ENCODE measurements at places on chromosomes 2 and 18.

DNA sequence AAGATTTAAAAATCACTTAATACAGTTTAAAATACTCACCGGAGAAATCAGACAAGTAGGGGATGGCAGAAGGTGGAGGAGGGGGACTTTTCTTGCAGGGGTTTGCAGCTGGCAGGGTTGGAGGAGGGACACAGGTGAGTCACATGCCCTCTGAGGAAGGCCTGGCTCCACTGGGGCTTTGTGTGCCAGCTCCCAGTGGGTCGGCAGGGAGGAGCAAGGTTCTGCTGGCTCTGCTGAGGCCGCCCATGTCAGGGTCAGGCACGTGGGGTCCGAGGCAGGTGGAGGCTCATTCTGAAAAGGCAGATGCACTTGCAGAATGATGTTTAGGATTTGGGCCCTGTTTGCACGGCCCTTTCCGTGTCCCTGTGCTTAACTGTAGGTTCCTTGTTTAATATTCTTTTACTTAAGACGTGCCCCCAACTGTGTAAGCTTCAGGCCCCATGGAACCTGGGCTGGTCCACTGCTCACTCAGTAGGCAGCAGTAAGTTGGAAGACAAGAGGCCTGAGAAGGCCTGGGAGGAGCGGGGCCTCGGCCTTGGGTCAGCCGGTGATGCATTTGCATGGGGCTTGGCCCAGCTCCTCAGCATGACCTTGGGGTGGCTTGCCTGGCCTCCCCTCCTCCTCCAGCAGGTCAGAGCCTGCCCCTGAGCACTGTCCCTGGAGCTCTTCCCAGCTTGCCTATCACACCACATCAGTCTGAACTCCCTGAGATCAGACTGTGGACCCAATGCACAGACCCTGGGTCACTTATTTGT is 141.0 kb downstream of the GLI2 start:
- DNase-seq = no peak

DNA sequence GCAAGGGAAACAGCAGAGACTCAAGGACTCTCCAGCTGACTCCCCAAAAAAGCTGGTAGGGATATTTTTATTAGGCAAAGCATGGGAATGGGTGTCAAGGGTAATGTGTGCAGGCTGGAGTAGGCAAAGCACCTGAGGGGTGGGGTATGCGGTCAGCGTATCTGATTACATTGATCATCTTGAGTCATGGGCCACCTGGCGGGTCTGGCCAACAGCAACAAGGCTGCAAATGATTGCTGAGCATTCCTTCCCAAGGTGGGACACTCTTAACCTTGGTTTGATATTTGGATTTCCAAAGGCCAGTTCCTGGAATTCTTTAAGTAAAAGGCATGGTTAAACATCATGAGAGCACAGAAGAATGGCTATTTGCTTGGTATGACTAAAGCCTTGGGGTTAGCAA is 32.6 kb upstream of the CCBE1 start:
- no peak for DNase-seq

DNA sequence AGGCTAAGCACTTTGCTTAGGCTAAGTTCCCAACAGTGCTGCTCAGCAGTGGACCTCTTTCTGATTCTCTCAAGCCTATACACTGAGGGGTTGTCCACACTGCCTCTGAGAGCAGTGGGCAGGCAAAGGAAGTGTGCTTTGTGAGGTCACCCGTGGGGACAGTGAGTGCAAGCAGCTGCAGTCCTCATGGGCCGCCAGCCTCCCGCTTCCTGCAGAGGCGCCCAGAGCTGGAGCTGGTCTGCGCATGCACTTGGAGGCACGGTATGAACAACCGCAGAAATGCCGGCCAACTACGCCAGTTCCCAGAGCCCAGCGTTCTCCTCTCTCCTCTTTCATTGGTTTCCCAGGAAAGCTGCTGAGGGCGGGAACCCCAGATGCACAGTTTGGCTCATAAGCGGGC is 149.5 kb upstream of the DLX2 start:
- DNase-seq = no peak

- DNase-seq = no peak
Observed at GRCh38 chr18:66587430-66587829, 16.5 kb downstream of the CDH19 start.

DNA sequence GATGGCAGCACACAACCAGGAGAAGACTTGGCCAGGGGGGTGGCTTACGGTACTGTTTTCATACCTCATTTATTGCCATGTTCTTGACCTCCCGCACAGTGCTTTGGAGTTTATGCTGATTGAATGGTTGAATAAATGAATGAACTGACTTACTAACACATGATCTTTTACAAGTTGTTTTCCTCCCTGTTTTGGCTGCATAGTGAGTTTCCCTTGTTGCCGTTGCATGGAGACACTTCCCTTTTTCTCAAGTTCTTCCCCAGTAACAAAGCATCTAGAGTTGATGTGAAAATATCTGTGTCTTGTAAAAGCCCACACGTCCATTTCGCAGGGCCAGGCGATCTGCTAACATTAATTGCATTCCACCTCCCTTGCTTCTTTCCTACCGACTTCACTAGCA is 35.7 kb upstream of the RAB1A start:
- DNase-seq = no peak

DNA sequence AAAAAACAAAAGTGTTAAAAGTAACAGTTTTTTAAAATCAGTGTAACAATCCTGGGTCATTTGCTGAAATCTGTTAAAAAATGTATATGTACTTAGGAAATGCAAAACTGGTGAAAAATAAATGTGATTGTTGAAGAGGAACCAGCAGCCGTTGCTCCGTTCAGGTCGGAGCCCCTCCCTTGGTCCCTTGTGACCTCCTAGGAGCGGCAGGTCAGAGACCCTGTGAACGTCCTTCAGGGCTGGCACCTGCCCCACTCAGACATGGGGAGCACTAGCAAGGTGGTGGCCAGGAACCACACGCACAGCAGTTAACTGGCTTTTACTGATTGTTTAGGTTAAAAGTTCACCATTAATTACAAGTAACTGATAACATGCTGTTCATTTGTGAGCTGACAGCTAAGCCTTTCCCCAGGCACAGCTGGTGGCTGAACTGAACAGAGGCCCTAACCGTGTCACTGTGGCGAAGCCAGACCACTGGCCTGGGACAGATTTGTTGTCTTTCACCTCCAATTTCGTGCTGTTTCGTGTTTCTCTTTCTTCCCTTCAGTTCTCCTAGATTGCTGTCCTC is 159.2 kb upstream of the ALKAL2 start:
- no peak for DNase-seq

- DNase-seq = no peak
Observed at GRCh38 chr2:10255189-10256030, 47.3 kb upstream of the HPCAL1 start.

DNA sequence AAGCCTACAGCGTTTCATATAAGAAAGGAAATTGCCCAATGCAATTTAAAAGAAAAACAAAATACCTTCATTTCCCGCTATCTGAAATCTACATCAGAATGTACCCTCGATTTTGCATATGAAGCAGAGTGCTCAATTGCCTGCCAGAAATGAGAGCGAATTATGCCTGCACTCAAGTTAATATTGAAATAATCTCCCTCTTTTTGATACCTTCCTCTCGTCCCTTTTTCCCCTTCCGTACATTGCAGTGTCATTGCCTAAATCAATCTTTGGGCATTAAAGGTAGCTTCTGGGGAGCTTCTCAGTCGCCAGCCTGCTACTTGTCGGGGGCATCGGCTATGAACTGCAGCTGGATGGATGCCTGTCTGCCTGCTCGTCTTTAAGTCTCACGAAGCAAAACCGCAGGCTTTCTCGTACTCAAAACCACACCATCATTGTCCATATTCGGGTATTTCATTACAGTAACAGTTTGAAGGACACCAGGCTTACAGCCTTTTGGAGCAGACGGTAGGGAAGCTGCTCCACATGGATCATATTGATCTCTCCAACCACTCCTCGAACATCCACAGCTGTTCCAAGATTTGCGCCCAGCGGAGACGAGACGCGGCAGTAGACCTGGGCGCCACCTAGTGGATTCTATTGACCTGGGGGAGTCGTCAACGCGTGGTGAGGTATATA is 64.0 kb upstream of the HNRNPA3 start:
- DNase-seq = peak; percentile 60

GRCh38 chr2:216188956-216189355 is 79.8 kb downstream of the XRCC5 start:
- DNase-seq = no peak

DNA sequence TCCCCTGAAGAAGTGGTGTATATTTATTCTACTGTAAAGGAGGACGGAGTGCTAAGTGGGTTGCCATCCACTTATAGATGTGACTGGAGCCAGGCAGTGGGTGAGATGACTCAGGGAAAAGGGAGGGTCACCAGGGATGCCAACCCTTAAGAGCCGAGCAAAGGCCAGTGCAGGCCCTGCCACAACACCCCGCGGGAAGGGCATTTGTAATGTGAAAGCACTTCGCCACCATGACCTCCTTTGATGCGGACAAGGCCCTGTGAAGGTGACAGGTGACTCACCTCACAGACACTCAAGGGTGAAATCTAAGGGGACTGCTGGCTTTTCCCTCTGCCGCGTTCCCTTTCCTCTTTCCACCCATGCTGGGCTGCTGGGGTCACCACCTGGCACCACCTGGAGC is 50.2 kb upstream of the MRPL33 start:
- DNase-seq = no peak

GRCh38 chr2:130819608-130820278 is 17.0 kb upstream of the ARHGEF4 start:
- DNase-seq = no peak

GRCh38 chr2:113068706-113069485 is 1.1 kb downstream of the IL1F10 start:
- no peak for DNase-seq

DNA sequence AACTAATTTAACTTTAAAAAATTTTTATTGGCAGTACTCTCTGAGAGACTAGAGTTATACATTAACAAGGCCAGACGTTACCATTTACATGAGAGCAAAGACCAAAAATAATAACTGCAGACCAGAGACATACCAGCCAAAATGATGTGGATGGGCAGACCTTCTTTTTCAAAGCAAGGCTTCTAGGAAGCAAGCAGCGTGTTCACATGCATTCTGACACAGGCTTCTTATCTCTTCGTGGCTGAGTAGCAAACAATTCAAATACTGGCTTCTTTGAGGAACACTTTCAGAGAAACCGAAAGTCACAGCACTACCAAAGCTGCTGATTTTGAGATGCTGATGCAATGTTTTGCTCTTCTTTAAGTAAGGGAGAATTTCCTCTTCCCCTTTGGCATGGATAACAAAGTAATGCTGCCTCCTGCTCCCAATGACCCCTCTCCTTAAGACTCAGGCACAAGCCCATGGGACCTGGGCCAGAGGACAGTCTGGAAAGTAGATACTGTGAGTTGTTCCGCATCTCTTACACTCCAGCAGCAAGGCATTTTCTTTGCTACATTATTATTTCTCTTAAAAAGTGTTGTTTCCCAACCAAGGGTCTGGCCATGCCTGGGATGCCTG is 181.9 kb downstream of the MREG start:
- DNase-seq = no peak

- no peak for DNase-seq
Observed at GRCh38 chr2:231258701-231259100, 60.3 kb downstream of the ARMC9 start.

GRCh38 chr2:222861411-222862105 is 722 bp downstream of the ACSL3 start:
- DNase-seq = no peak

DNA sequence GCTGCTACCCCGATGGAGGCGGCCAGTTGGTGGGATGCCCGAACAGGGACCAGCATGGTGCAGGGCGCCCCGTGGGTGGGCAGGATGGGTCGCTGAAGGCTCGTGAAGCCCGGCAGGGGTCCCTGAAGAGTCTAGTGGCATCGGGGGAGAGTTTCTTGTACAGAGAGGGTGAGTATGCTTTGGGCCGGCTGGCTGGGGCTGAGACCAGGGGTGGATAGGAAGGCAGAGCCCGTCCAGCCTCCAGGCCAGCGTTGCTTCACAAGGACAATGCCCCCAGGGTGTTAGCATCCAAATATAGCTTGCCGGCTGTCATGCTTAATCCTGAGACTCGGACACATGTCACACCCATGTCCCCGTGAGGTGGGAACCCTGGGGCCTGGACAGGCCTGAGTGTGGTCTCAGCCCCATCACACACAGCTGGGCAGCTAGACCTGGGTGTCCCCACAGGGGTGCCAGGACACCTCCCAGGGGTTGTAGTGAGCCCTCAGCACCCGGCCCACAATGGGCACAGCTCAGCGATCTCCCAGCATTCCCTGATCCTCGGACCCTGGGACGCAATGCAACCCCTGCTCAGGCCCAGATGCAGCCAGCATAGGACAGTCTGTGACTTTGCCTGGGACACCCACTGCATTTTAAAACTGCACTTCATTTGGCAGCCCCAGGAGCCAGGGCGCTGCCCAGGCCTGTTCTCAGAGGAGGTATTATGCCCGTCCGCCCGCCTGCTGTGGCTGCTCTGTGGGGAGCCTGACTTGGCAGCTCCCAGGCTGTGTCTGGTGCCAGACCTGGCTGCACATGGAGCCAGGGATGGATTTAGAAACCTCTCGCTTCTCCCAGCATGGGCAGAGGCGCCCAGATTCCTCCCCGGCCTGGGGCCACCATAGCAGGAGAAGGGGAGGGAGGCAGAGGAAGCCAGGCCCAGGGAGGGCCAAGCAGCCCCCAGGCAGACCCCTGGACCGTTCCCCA is 36.4 kb downstream of the RAMP1 start:
- DNase-seq = peak; percentile 35

DNA sequence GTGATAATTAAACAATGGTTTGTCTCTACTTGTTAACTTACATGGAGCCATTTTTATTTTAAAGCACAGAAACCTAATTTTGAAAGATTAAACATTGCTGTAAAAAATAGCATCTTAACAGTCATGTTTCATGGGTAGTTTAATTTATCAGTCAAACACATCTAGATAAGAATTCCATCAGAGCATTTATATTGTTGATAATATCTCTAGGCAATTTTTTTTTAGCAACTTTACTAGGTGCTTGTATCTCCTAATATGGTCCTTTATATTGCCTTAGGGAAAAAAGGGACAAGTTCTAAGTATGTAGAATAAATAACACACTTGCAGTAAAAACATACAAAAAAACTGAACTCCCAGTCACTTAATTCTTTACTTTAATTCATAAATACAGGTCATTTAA is 863 bp downstream of the CSRNP3 start:
- no peak for DNase-seq

DNA sequence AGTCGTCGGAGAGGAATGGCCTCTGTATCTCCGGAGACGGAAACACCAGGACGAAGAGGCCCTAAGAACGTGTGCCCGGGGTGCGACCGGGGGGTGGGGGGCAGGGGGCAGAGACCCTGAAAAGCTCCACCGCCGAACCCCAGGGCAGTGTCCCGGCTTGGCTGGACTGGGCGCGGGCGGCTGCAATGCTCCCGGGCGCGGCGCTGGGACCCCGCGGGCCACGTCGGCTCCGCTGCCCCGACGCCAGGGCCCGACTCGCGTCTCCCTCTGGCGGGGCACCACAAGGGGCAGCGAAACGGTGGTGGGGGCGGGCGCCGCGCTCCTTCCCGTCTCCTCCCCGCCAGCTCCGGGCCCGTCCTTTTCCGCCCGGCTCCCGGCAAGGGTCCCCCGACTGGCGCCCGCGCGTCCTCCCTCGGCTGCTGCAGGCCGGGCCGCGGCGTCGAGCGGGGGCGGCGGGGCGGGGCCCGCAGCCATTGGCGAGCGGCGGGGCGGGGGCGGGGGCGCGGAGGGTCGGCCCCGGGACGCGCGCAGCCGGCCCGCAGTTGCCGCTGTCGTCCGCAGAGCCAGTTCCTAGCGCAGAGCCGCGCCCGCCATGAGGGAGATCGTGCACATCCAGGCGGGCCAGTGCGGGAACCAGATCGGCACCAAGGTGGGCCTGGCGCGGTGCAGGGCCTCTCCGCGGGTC is at the start of gene TUBB6:
TSS of gene TUBB6 (plus strand) at position 541 of the 685 bp plus-strand sequence. CDS start at position 593, 52 bp downstream.
- no peak for DNase-seq
